Epithelial cell of proximal tubule (primary cell): ENCODE measurements at places on chromosomes 11 and 22. TPM values are rescaled to one million over a fixed set of nuclear protein-coding genes. Genes with fewer than 3 reads are reported as not detected.
A peak's percentile ranks its signal among the peaks of the same experiment; 100 is the strongest.

GRCh38 chr11:123640677-123641494 is 13.5 kb downstream of the SCN3B start:
- DNase-seq, result no peak

DNA sequence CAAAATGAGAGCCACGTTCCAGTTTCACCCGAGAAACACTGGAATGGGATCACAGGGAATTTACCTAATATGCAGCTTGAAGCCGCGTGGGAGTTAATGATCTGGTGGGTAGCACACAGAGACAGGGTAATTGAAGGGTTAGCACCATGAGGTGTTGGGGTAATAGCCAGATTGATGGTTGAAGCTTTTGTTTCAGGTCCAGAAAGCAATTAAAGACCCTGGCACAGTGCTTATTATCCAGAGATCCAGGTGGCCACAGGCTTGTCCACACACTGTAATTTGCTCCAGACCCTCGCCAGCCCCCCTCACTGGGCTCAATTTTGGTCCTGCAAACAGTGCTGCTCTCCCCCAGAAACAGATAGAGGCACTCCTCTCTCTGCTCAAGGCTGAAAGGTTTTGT is 282.5 kb upstream of the ISX start:
- no peak for DNase-seq

The SNX32 gene
- 2.1 TPM in 1 of 2 replicates, not detected in the other for total RNA-seq

DNA sequence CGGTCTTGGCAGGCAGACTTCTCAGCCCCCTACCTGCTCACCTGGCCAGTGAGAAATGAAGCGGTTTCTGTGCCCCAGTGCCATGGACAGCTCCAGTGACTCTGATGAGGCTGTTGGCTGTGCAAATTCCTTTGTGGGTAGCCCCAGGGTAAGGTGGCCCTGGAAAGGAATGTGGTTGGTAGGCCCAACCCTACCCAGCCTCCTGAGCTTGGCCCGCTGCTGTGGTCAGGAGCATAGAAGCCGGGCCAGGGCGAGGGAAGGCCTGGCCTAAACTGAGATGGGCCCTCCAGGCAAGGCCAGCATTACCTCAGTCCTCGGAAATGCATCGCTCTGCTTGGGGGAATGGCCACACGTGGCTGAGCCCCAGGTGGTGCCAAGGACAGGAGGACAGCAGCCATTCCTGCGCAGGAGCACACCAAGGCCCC is 16.9 kb downstream of the DAGLA start:
- DNase-seq, result peak; percentile 45

The ACTN3 gene
- not detected in 2 replicates for total RNA-seq

- no peak for DNase-seq
These were observed 24.7 kb upstream of the TIMP3 start for GRCh38 chr22:32776802-32777201.

The MMP3 gene
- not detected in 2 replicates for total RNA-seq

- peak; percentile 18 for DNase-seq
These were observed 65.4 kb downstream of the GAB2 start for GRCh38 chr11:78351979-78352841.

DNA sequence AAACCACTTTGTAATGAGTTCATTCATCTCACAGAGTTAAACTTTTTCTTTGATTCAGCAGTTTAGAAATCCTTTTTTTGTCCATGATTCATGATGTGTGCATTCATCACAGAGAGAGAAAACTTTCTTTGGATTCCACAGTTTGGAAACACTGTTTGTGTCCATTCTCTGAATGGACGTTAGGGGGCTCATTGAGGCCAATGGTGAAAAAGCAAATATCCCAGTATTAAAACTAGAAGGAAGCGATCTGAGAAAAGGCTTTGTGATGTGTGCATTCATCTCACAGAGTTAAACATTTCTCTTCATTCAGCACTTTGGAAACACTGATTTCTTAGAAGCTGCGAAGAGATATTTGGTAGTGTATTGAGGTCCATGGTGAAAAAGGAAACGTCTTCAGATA is 155.6 kb upstream of the TRIM48 start:
- no peak for DNase-seq

The AP2A2 gene
- 48.5 and 49.8 TPM in 2 replicates for total RNA-seq

The ART1 gene
- not detected in 2 replicates for total RNA-seq

DNA sequence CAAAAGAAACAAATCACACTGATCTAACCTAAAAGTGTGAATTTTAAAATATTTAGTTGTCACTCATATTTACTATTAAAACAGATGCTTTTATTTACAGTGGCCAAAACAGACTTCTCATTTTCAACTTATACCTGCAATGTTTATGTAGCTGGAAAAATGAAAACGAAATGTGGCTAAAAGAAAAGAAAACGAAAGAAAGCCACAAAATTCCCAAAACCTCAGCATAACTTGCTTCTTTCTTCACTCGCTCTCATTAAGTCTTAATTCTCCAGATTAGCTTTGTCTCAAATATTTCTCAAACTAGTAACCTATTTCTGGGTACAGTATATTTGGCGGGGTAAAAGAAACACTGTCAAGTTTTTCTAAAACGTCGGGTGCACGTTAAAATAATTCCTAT is 693 bp downstream of the CSTF3 start:
- no peak for DNase-seq

GRCh38 chr22:22033803-22034468 is 51.3 kb upstream of the TOP3B start:
- no peak for DNase-seq

GRCh38 chr11:116975661-116976060 is 122.6 kb downstream of the SIK3 start:
- no peak for DNase-seq

DNA sequence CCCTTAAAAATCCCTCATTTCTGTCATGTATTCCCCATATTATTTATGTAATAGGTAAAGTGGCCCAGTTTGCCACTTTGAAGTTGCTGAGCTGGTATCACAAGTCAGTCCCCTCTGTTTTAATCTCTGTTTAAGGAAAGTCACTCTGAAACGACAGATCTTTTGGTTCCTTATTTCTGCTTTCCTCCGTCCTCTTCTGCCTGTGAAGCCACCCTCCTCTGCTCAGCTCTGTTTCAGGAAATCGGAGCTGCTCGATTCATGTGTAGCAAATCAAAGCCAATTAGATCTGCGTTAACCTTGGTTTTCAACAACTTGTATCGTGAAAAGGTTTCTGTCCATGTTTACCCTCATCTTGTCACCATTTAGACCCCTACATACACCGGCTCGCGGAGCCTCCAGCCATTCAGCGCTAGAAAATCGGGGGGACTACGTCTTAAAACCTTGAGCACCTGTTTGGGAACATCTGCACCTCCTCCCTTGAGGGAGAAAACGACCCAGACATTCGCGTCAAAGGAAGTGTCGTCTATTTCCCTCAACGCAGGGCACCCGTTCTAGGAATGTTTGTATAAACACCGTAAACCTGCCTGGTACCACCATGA is 576 bp upstream of the SC5D start:
- peak; percentile 13 for DNase-seq

The NRXN2 gene
- 0.29 TPM in 1 of 2 replicates, not detected in the other for total RNA-seq

The CENATAC gene
- 13.0 and 14.1 TPM in 2 replicates for total RNA-seq

GRCh38 chr11:112241486-112241885 is 15.3 kb downstream of the PTS start:
- DNase-seq, result no peak

The FBXO3 gene
- 20.3 and 25.0 TPM in 2 replicates for total RNA-seq

DNA sequence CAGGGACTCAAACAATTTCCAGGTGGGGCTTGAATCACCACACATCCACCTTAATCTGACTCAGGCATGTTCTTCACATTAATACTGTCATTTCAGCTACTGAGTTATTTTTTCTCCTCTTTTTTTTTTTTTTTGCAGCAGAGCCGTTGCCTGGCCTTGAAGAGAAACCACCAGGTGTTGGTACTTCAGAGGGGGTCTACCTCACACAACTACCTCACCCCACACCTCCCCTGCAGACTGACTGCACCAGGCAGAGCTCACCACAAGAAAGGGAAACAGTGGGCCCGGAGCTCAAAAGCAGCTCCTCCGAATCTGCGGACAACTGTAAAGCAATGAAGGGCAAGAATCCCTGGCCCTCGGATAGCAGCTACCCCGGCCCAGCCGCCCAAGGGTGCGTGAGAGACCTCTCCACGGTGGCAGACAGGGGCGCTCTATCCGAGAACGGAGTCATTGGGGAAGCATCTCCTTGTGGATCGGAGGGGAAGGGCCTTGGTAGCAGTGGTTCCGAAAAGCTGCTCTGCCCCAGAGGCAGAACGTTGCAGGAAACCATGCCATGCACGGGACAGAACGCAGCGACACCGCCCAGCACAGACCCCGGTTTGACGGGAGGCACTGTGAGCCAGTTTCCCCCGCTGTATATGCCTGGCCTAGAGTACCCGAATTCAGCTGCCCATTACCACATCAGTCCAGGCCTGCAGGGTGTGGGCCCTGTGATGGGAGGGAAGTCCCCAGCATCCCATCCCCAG is 15.1 kb upstream of the SLC25A18 start:
- no peak for DNase-seq

The MS4A1 gene
- total RNA-seq, result not detected in 2 replicates

GRCh38 chr11:15858881-15859280 is 497.5 kb downstream of the SOX6 start:
- no peak for DNase-seq

The DAGLA gene
- 4.5 and 7.3 TPM in 2 replicates for total RNA-seq

The TCF20 gene
- total RNA-seq, result 27.6 and 30.7 TPM in 2 replicates

The BRSK2 gene
- total RNA-seq, result 0.06 and 0.22 TPM in 2 replicates

GRCh38 chr11:70688142-70688541 is 289.8 kb downstream of the CTTN start:
- no peak for DNase-seq

DNA sequence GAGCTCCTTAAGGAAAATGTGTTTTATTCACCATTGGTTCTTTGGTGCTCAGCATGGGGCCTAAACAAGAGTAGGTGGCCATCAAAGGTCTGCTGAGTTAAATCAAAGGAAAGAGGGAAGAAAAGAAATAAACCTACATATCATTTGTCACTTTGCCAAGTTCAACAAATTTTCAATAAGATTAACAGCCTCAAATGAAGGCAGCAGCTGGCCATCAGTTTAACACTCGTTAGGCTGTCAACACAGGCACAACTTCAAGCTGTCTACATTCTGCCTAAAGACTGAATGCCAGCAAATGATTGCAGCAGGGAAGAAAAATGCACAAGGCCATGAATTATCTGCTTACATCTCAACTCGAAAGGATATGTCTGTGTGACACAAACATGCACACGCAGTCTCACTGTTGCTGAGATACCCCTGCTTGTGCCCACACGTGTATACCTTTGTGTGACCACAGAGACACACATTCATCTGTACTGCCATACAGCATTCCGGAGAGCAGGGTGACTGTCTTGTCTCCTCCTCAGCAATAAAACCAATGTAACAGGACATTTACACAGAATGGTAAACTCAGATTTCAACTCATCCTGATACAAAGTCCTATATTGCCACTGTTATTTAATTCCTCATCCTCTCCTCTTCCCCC is 40.1 kb downstream of the TRIM66 start:
- DNase-seq, result no peak

GRCh38 chr11:18849406-18849805 is 57.8 kb upstream of the PTPN5 start:
- DNase-seq, result no peak

DNA sequence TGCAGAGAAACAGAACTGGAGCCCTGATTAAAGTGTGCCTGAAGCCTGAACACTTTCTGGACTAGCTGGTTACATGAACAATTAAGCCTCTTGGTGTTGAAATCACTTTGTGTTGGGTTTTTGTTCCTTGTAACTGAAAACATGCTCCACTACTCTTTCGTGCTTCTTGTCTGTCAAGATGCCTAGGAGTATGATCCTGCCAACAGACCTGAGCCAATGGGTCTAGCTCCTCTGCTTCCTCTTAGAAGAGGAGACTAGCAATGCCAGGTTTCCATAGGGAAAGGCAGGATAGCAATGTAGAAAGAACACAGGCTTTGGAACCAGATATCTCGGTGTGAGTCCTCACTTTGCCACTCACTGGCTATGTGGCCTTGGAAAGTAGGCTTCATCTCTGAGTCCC is 40.3 kb downstream of the IRAG1 start:
- DNase-seq, result no peak

DNA sequence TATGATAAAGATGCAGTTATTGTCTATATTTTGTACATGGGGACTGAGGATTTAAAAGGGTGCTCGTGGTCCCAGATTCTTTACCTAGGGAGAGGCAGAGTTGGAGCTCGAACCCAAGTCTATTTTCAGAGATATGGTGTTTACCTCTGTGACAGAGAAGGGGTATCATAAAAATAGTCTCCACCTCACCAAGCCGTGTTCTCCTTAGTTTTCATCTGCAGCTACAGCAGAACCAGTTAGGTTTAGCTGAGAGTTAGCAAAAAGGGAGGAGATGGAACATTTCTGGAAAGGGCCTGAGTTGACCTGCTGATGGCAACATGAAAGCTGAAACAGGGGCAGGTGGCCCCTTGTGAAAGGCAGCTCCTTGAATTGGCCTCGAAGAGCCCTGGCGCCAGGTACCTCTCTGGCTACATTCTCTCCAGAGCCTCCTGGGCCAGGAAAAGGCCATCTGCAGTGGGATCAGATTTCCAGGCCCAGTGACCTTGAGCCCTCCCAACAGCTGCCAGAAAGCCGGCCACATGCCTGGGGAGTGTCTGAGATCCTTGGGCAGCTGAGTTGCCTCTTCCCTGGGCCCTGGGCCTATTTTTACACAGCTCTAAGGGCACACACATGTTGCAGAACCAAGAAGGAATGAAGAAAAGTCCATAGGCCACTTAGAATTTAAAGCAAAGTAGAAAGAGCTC is 136.6 kb downstream of the NAV2 start:
- DNase-seq, result no peak

DNA sequence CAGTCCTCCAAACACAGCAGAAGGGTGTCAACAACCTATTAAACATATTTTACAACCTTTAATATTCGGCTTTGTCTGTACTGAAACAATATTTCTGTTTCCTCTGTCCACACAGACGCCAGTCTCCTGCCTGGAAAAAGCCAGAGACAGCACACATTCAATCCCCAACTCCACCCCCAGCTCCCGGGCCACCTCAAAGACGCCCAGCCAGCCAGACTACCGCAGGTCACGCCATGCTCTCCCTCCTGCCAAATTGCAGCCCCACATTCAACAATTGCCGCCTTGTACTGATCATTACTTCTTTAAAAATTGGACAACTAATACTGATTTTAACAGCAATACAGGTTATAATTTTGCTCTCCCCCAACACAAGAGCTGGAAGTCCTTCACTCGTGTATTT is 1.2 kb downstream of the SERGEF start:
- DNase-seq, result no peak

The TRPM5 gene
- total RNA-seq, result not detected in 2 replicates
